NCI-H2081 treated with DMSO at 0.1 percent for 48 hours (cell line): ENCODE measurements at places on chromosomes 5 and 9.

GRCh38 chr9:81635521-81636254 is 53.7 kb downstream of the TLE1 start:
- no peak for DNase-seq

- DNase-seq = no peak
Measured at GRCh38 chr5:58985759-58986158, 402.9 kb downstream of the RAB3C start.

- DNase-seq = no peak
Measured at GRCh38 chr5:124663101-124663506, 83.3 kb downstream of the ZNF608 start.

GRCh38 chr5:112329419-112330090 is 89.5 kb downstream of the EPB41L4A start:
- DNase-seq = no peak

GRCh38 chr5:79563247-79563590 is 49.0 kb upstream of the TENT2 start:
- DNase-seq = no peak

DNA sequence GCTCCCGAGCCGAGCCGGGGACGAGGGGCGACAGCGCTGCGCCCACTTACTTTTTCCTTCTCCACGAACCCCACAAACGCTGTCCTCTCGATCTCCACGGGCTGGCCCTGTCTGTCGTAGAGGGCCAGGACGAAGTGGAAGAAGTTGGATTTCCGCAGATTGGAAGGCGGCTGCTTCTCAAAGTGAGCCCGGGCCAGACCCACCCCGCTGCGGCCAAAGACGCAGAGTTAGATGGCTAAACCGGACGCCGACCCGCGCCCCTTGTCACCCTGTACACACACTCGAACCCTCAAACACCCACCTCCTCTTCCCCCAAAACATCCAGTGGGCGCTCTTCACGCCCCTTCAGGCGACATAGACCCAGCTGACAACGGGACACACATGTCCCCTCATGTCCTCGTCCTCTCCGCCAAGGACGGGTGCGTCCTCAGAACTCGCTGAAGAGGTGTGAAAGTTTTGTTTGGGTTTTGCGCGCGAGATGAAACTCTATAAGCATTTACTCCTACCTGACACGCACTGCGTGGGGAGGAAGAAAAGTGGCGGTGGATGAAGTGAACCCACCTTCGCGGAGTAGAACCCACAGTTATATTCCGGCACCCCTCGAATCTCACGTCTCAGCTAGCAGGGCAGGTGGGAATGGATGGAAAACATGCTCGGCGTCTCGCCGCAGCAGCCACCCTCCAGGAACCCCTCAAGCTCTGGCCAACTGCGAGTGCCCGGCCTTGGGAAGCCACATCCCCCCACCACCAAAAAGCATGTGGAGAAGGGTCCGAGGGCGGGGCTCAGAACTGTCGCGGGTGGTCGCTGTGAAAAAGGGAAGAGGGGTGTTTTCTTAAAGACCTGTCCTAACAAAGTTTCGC is 2.6 kb downstream of the EBF1 start:
- no peak for DNase-seq

DNA sequence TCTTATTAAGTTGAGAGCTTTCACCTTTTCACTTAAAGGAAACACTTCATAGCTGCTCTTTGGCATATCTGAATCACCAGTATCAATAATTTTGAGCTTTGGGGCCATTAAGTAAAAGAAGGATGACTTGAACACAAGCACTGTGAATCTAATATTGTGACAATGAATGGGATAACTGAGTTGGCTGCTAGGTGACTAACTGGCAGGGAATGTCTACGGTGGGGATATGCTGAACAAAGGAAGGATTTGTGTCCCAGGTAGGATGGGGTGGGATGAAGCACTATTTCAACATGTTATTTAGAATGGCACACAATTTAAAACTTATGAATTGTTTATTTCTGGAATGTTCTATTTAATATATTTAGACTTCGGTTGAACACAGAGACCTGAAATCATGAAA is 123.6 kb downstream of the TEX10 start:
- DNase-seq = no peak

DNA sequence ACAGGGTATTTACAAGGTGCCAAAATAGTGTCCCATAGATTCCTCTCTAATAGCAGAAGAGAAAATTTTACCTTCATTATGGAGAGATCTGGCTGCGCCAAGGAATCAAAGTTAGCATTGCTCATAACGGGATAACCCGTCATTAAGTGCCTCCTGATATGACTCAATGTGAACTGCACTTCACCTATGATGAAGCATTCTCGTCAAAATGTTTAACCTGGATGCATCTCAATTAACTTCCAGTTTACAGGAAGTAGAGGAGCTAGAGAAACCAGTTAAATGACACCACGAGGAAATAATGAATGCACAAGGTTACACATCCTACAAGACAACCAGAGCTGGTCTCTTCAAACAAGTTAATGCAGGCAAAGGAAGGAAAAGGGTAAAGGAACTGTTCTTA is 17.2 kb downstream of the FBXW11 start:
- DNase-seq = no peak

- no peak for DNase-seq
Measured at GRCh38 chr9:114777821-114778609, 27.8 kb downstream of the TNFSF15 start.

DNA sequence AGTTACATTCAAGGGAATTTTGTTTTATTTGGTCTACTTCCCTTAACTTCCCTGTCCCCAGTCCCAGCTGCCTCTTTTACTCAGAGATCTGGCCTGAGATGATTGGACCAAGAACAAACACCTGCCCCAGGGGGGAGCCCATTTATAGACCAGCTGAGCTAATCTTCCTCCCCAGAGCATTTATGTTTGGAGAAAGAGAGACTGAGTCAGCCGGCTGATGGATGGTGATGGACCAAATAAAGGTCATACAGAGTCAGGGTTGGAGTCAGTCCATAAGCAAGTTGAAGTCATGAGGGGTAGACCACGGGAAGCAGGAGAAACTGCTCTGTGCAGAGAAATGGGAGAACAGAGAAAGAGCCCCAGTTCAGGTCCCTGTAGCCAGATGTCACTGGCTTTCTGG is 77.7 kb downstream of the TMEM174 start:
- DNase-seq = no peak

DNA sequence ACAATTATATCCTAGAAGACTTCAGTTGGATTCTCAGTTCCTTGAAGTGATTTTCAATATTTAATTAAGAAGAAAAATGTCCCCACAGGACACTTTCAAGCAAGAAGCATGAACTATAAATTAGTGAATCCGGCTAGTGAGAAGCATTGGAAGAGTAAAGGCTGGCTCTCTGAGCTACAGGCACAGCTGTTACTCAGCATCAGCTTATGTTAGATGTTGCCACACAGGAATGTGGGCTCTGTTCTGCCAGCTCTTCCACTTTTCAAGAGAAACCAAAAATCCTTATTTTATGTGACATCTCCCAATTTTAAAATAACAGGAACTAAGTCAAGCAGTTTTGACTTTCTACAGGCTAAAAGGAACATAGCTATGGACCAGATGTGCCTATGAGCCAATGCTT is 14.9 kb downstream of the ZNF474 start:
- DNase-seq = no peak

DNA sequence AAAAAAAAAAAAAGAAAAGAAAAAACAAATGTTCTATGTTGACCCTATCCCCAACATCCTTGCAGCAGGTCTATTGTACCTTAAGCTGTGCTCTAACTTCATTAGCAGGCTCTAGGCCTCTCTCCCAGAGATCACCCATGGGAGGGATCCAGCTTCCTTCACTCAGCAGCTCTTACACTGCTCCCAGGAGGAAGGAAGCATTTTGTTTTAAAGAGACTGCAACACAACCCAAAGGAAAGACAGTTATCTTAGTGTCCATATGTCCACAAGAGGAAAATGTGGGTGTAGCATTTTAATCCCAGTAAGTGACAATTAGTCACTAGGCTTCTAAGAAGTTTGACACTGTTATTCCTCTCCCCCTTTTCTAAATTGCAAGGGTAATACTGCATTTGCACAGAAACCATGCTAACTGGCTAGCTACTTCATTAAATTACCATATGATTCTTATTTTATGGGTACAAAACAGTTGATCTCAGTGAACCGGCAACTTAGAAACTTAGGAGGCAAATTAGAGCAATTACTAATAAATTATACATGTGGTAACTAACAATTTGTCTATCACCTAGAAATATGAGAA is 58.8 kb downstream of the MARCHF3 start:
- DNase-seq = no peak
